NB4 (cell line): ENCODE measurements at places on chromosomes 2 and 18.

- no peak for DNase-seq
These were observed 1634.6 kb upstream of the CELF4 start for GRCh38 chr18:39200153-39200552.

DNA sequence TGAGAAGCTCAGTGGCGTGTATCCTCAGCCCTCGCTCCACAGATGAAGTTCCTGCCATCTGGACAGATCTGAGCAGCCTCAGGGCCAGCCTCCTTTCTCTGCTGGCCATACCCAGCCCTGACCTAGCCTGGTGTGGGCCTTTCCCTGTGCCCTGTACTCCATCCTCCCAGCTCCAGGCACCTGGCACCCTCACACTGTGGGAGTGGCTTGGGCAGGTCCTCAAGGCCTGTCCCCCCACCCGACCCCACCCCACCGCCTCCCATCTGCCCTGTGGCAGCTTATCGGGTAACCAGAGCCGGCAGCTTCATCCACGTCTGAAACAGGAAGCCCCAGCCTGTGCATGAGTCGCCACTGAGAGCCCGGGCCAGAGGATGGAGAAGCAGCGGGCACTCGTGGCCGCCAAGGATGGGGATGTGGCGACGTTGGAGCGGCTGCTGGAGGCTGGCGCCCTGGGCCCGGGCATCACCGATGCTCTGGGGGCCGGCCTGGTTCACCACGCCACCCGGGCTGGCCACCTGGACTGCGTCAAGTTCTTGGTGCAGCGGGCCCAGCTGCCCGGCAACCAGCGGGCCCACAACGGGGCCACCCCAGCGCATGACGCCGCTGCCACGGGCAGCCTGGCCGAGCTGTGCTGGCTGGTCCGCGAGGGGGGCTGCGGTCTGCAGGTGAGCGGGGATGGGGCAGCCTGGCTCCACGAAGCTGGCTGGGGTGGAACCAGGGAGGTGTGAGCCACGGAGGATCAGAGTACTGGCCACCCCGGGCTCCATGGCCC is at the start of gene ESPNL:
Gene ESPNL (plus strand): TSS at position 292 of the 772 bp plus-strand sequence. CDS start 80 bp downstream, at position 372.
- peak; percentile 44 for DNase-seq

GRCh38 chr2:177783835-177784744 is 288.5 kb downstream of the PDE11A start:
- peak; percentile 85 for DNase-seq

DNA sequence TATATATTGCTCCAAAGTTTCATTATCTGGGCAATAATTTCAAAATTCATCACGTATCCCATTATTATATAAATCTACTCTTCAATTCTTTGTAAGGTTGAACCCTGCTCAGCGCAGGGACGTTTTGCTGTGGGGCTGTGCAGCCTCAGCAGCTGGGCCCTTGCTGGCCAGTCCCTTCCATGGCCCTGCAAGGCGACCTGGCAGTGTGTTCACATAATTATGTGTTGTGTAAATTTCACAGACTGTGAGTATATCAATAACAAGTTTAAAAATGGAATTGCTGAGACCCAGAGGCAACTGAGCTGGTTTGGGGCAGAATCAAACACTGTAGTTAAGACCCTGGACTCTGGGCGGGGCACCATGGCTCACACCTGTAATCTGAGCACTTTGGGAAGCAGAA is 16.1 kb upstream of the MAL start:
- DNase-seq, result no peak

- no peak for DNase-seq
These were observed 578.7 kb downstream of the ADCYAP1 start for GRCh38 chr18:1483385-1483784.

DNA sequence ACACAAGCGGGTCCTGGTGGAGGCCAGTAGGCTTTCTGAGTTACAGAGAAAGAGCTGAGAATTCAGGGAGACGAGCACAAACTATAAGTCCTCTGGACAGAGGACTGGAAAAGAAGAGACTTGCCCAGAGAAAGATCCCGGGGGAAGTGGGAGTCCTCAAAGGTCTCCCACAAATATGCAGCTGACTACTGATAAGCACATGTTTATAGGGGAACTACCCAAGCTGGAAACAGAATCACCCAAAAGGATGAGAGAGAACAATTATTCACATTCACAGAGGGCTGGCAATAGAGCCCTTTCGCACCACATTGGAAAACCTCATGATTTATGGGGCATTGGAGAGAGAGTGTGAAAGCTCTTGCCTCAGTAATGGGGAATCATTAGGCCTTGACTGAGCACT is 337.6 kb downstream of the IRS1 start:
- DNase-seq, result no peak

GRCh38 chr2:103010751-103011150 is 248.9 kb downstream of the TMEM182 start:
- no peak for DNase-seq

GRCh38 chr2:56754066-56754615 is 570.4 kb downstream of the CCDC85A start:
- DNase-seq, result no peak

- no peak for DNase-seq
These were observed 10.8 kb downstream of the TYMS start for GRCh38 chr18:668260-668659.

GRCh38 chr18:62545098-62545497 is 22.3 kb downstream of the ZCCHC2 start:
- no peak for DNase-seq

GRCh38 chr2:44479127-44479887 is 117.6 kb downstream of the CAMKMT start:
- peak; percentile 89 for DNase-seq

- DNase-seq, result no peak
These were observed 121.2 kb upstream of the EPC2 start for GRCh38 chr2:148523315-148523714.

DNA sequence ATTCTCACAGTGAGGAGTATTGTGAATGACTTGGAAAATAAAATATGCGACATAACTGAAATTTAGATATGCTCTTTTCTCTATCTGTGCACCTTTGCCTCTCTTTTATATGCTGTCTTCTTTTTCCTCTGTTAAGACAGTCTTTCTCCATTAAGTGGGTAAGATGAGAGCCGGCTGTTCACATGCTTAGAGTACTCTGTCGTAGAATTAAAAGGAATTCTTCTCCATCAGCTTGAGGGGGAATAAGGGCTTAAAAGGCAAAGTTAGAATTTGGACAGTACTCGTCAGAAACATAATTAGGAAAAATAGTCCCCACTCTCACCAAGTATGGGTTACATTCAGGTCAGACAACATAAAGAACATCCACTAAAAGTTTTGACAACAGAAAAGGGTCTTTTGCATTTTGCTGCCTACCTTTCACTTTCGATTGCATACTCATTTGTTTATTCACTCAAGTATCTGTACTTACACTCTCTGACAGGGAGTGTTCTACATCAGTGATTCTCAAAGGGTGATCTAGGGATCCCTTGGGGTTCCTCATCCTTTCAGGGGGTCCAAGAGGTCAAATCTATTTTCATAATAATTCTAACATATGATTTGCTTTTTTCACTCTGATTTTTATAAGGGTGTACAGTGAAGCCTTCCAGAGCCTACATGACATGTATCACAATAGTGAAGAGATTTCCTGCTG is 48.0 kb downstream of the ARHGAP15 start:
- no peak for DNase-seq

DNA sequence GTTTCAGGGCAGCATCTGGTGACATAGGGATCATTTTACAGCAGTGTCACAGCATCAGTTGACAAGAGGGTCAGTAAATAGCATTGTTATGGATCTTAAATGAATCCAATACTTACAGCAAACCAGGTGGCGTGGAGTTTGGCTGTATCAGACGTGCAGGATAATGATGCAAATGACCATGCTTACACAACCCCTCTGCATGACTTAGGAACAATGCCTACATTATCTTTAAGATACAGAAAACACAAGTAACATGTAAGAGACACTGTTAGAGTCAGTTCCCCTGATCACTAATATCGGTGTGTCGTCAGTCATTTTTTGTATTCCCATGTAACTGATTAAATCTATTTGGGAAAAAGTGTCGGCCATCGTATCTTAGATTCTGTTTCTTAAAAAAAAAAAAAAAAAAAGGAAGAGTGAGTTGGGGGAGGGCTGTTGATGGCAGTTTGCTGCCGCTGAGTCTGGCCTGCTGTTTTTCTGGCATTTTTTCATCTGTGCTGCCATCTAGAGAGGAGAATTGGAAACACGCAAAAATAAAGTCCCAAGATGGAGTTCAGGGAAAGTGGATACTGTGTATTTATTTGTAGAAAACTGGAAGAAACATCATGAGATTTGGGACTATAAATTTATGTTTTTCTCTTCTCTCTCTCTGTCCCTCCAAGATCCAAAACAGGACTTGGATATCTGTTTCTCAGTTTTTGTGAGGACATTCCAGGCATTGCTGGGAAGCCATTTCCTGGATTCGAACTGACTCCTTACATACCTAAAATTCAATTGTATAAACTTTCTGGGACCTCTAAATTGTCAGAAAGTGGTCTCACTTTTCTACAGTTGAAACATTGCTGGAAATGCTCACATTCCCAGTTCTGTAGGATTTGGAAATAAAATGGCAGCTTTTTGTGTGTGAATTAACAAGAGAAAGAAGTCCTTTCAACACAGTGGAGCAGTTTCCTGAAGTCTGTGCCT is 60.3 kb upstream of the AGPS start:
- peak; percentile 81 for DNase-seq

DNA sequence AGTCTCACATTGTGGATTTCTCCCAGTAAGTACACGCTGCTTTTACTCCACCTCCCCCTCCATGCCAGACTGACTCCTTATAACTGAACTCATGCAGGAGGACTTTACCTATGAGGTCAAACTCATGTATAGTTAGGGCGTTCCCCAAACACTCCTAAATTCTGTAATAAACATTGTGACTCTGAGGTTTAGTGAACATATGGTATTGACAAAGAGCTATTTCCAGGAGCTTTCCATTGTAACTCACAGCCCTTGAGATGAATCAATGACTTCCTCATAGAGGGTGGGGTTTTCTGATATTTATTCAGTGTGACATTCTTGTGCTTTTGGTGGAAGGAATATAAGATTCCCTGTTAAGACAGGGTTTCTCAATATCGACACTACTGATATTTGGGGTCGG is 337.4 kb upstream of the SLC14A2 start:
- DNase-seq, result no peak

DNA sequence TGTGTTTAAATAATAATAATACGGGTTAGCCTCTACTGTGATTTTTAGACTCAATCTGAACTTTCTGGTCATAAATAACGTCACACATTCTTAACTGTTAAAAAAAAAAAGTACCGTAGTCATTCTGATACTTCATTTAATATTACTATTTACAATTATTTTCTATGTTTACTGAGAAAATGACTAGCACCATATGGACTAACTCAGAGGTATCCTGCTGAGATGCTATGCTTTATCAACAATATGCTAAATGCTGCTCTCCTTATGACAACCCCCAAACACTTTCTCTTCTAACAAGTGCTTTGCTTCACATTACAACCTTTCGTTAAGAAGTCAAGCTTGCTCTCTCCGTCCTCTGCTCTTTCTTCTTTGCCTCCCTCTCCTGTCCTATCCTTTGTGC is 182.1 kb downstream of the AFF3 start:
- DNase-seq, result no peak

DNA sequence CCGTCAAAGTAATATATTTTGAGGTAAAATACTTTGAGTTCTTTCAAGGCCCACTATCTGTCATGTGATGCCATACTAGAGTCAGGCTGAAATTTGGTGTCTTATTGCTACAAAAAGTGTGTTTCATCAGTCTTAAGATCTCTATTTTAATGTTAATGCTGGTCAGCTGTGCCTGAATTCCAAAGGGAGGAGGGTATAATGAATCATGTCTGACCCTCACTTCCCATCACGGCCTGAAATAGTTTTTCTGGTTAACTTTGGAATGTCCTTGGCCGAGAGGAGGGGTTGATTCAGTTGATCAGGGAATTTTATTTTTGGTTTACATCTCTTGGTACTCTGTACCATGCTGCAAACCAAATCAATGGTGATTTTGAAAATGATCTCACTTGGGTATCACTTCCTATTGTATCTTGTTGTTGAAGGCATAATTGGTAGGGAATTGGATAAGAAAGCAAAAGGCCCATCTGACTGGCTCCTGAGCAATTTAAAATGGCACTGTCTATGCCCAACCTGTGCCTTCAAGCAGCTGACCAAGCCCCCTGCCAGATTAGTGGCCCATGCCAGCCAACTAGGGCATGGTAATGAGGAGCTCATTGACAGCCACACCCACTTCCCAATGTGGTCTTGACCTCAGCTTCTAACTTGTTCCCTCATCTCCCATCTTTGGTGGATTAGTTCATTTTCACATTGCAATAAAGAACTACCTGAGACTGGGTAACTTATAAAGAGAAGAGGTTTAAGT is 6.1 kb upstream of the SLC35F5 start:
- no peak for DNase-seq

DNA sequence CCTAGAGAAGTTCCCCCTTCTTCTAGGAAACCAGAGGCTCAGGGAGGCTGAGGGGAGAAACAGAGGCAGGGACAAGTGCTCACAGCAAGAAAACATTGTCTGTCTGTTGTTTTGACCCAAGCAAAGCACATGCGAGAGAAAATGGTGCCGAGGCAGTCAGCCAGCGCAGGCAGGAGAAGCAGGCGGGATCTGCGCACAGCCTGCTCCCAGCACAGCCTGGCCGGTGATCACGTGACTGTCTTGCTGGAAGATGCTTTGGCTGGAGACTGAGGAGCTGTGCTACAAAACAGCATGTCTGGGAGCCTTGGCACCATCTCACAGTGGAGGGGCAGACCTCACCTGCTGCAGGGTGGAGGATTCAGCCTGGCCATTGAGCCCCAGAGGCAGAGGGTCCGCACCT is 93.7 kb upstream of the MYCN start:
- DNase-seq, result no peak

- DNase-seq, result peak; percentile 36
These were observed 9.4 kb downstream of the ODC1 start for GRCh38 chr2:10438688-10439087.

- no peak for DNase-seq
These were observed 276.0 kb upstream of the REV1 start for GRCh38 chr2:99765731-99766318.

GRCh38 chr18:63591725-63592124 is 4.6 kb downstream of the SERPINB13 start:
- DNase-seq, result no peak

GRCh38 chr18:54119524-54120019 is 104.9 kb downstream of the MBD2 start:
- DNase-seq, result peak; percentile 59

DNA sequence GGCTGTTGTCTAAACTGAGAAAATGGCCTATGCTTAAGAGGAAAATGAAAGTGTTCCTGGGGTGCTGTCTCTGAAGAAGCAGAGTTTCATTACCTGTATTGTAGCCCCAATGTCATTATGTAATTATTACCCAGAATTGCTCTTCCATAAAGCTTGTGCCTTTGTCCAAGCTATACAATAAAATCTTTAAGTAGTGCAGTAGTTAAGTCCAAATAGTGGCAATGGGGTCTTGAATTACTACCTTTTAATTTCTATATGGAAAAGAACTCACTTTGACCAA is 13.8 kb upstream of the ALLC start:
- no peak for DNase-seq

DNA sequence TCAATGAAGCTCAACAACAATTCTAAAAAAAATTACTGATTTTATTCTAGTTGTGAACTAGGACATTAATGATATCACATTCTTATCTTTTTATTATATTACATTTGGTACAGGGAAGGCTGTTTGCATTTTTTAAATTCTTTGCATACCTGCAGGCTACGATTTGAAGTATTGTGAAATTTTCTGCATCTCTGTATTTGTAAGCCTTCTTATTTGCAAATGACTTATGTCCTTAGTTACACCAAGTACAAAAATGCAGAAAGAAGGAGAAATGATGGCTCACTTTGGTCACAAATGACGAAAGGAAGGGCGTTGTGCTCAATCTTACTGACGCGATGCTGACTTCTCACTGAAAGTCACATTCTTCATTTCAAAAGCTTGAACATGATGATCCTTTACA is 227.5 kb upstream of the SOX11 start:
- no peak for DNase-seq

- no peak for DNase-seq
These were observed 11.8 kb downstream of the IWS1 start for GRCh38 chr2:127514485-127514884.
